PC-3 (cell line): ENCODE measurements at places on chromosomes 11 and 22.

DNA sequence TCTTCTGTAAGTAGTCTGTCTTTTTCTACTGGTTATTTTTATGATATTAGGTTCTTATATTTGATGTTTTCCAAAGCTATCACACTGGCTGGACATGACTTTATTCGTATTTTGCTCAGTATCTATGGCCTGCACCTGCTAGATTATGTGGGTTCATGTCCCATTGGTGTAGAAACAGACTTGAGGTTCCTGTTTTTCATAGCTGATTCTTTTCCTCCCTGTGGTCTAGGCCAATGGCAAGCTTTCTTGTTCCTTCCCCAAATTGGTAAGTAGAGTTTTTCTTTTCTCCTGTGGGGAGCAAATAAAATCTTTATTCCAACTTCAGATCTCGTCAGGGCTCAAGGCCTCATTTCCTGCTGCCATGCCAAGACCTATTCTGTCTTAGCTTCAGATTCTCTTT, 30.2 kb upstream of the SWAP70 start:
- DNase-seq = no peak
- H3K4me1 ChIP-seq = no peaks in the 10 kb centered on the region
- no peaks in the 10 kb centered on the region for H3K27me3 ChIP-seq
- no peak overlapping the region for H3K4me3 ChIP-seq
- no peak overlapping the region for H3K27ac ChIP-seq

DNA sequence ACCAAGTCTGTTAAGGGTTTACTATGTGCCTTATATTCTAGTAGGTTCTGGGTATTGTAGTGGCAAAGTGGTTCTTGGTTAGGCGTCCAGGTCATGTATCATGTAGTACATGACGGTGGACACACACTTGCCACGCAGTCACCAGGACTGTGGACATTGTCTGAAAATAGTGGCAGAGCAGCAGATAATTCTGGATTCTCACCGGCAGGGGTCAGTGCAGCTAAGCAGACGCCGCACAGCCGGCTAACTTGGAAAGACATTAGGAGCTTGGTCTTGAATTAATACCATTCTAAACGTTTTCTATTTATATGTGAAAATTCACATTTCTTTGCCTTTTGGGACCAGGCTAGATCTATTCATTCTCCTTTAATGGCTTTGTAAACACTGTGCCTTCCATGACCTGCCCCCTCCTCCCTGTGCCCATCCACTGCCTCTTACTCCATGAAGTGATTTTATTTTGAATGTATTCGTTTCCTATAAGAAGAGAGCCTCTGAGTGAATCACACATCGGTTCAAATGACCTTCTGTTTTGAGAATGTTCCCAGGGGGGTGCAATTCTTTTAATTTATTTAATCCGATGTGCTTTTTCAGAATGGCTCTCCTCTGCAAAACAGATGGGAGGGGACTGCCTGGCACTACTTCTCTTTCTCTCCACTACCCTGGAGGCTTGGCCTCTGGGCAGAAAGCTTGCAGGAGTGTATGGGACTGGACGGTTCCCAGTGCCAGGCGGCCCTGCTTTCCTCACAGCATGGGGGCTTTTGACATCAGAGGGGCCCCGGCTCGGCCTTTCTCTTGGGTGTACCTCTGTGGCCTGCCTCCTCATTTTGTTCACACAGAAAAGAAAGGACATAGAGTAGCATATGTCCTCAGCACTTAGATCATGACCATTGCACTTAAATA, 378.0 kb downstream of the NTM start:
- H3K4me1 ChIP-seq = no peaks in the 10 kb centered on the region
- 0 out of 2 replicates have a peak, but pooled peaks cover 3% of the 10 kb centered on the region for H3K27me3 ChIP-seq
- no peak overlapping the region for H3K4me3 ChIP-seq
- DNase-seq = peak; percentile 69
- no peak overlapping the region for H3K27ac ChIP-seq

GRCh38 chr11:134261626-134262488, 8.5 kb downstream of the ACAD8 start:
- peak; percentile 65 for DNase-seq
- peaks cover 20% of the 10 kb centered on the region for H3K4me1 ChIP-seq
- no peaks in the 10 kb centered on the region for H3K27me3 ChIP-seq
- no peak overlapping the region for H3K27ac ChIP-seq
- no peak overlapping the region for H3K4me3 ChIP-seq

DNA sequence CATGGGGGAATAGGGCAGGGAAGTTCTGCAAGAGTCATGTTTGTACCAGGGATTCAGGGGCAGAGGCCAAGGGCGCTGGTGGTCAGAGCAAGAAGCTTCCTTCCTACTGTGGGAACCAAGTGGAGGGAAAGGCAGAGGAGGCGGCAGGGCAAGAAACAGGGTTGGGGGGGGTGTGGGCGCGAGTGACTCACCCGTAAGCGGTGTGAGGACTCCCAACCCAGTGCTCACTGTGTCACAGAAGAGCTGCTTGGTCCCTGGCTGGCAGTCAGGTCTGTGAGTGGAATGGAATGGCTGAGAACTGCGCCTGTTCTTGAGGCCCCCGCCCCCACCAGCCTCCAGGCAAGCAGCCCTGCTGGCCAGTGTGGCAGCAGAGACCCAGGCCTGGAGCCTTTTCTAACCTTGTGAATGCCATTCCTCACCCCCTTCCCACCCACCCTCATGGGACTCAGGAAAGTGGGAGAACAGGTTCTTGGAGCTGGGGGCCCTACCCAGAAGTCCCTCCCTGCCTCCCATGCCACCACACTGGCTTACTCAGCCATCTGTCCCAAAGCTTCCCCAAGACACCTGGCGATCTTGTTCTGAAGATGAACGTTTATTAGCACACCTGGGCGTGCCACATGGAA, 4.7 kb downstream of the LRRC10B start:
- H3K27ac ChIP-seq = no peak overlapping the region
- H3K4me1 ChIP-seq = peaks cover 15% of the 10 kb centered on the region
- H3K27me3 ChIP-seq = peaks cover 7% of the 10 kb centered on the region
- no peaks in the 10 kb centered on the region for H3K36me3 ChIP-seq

GRCh38 chr11:127898422-127899365, 688.7 kb downstream of the ETS1 start:
- H3K27ac ChIP-seq = no peak overlapping the region
- no peak overlapping the region for H3K4me3 ChIP-seq
- H3K4me1 ChIP-seq = no peaks in the 10 kb centered on the region

DNA sequence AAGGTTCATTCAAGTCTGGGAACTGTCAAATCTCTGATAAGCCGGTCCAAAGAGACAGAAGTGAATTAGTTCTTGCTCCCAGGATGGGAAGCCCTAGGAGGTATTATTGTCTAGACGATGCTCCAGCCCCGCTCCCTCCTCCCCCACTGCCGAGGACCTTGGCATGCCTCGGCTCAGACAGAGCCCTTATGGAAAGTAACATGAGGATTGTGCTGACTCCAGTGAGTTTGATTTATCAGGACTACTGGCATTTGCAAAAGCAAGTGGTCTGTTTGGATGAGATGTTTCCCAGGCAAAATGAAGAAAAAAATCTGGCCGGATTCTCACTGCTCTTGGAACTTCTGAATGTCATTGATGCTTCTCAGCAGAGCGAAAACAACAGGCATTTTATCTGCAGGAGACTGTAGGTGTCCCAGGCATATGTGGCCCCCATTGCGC, 341.0 kb downstream of the ETS1 start:
- no peaks in the 10 kb centered on the region for H3K36me3 ChIP-seq
- H3K4me3 ChIP-seq = no peak overlapping the region
- no peak overlapping the region for H3K27ac ChIP-seq
- no peaks in the 10 kb centered on the region for H3K27me3 ChIP-seq
- H3K4me1 ChIP-seq = no peaks in the 10 kb centered on the region
- no peak for DNase-seq

DNA sequence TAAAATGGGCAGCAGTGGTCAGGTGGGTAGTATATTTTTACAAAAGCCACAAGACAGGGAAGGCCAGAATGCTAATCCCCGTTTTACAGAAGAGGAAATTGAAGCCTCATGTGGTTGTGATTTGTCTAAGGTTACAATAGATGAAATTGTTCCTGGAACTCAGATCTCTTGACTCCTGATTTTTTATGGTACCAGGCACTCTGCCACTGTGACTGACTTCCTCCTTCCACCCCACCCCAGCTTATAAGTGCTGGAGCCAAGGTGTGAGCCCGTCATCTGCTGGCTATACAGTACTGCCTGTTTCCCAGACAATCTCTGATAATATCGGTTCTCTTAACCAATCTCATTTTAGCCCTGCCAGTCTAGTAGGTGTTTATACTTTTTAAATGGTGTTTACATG, 1.9 kb downstream of the SLC5A1 start:
- no peaks in the 10 kb centered on the region for H3K27me3 ChIP-seq
- peaks cover 10% of the 10 kb centered on the region for H3K4me1 ChIP-seq
- no peak overlapping the region for H3K27ac ChIP-seq
- peak; percentile 30 for DNase-seq
- H3K36me3 ChIP-seq = no peaks in the 10 kb centered on the region

GRCh38 chr11:64057890-64058289, 22.2 kb downstream of the FLRT1 start:
- no peak for DNase-seq
- no peaks in the 10 kb centered on the region for H3K27me3 ChIP-seq
- no peaks in the 10 kb centered on the region for H3K36me3 ChIP-seq
- no peak overlapping the region for H3K27ac ChIP-seq

DNA sequence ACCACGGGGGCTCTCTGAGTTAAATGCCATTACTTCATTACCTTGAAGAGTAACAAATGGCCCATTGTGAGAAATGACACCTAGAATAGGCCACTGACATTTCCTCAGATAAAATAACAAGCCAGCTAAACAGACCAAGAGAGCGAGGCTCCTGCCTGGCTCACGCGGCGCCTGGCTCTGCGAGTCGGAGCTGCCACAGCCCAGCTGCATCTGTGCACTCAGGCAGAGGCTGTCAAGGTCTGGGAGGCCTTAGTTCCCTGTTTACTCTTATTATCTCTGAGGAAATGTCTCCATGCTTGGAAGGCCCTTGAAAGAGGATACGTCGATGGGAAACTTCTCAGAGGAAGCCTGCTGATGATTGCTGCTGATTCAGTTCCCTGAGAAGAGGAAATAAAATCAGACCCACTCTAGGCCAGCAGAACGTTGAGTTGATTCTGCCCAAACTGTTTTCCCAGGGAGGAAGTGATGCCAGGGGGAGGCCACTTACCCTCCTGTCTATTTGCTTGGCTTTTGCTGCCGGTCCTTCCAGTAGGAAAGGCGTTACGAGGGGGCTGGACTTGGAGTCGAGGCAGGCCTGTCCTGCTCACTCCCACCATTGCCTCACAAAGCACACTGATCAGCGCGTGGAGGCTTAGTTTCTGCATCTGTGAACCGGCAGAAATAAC, 208.8 kb downstream of the TBC1D22A start:
- H3K27ac ChIP-seq = no peak overlapping the region
- H3K4me3 ChIP-seq = no peak overlapping the region
- no peaks in the 10 kb centered on the region for H3K27me3 ChIP-seq
- H3K4me1 ChIP-seq = no peaks in the 10 kb centered on the region

DNA sequence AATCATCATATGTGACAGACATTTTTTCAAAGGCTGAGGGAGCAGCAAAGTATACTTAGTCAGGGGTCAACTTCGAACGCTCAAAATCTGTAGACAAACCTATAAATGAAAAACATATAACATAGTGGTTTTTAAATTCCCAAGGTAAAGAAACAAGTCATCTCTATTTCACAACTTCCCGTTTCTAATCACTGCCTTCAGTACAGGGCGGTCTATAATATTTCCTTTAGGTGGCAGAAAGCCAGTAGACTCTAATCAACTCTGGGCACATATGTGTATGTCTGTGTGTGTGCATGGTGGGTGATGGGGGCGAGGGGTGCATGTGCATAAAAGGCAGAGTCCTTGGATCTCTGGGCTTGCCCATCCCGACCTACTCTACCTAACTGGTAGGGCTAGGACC, 55.0 kb upstream of the ARFGAP3 start:
- H3K4me3 ChIP-seq = no peak overlapping the region
- H3K27ac ChIP-seq = no peak overlapping the region
- no peaks in the 10 kb centered on the region for H3K4me1 ChIP-seq
- no peaks in the 10 kb centered on the region for H3K36me3 ChIP-seq
- peak; percentile 4 for DNase-seq

- no peak for DNase-seq
- H3K4me1 ChIP-seq = no peaks in the 10 kb centered on the region
- no peak overlapping the region for H3K4me3 ChIP-seq
- 0 out of 2 replicates have a peak, but pooled peaks cover 4% of the 10 kb centered on the region for H3K27me3 ChIP-seq
- no peaks in the 10 kb centered on the region for H3K36me3 ChIP-seq
Measured at GRCh38 chr11:45245218-45246045, 40.7 kb downstream of the SYT13 start.

GRCh38 chr11:20547411-20547810, 52.0 kb upstream of the SLC6A5 start:
- DNase-seq = no peak
- H3K27ac ChIP-seq = no peak overlapping the region
- H3K27me3 ChIP-seq = no peaks in the 10 kb centered on the region
- no peaks in the 10 kb centered on the region for H3K4me1 ChIP-seq
